ENCODE measurements at places on chromosomes 5 and 9.

- no peak for DNase-seq
These were observed 160.6 kb downstream of the COL23A1 start for GRCh38 chr5:178429491-178430185.

DNA sequence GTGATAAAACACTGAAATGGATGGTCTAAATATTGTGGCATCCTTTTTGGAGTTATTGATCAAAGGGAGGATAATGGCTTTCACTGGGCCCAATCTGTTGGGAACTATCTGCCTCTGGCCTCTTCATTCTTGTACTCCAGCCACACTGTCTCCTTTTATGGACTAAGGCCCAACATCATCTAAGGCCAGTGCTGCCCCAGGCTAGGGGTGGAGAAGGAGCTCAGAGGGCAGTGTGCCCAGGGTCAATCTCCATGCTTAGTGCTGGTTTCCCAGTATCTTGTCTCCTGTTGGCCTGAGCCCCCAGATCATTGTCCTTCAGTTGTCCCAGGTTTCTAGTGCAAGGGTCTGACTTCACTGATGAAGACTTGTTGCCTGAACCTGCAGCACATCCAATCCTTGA, 26.4 kb upstream of the JMY start:
- no peak for DNase-seq

GRCh38 chr5:3258050-3258449, 337.6 kb upstream of the IRX1 start:
- DNase-seq: no peak

DNA sequence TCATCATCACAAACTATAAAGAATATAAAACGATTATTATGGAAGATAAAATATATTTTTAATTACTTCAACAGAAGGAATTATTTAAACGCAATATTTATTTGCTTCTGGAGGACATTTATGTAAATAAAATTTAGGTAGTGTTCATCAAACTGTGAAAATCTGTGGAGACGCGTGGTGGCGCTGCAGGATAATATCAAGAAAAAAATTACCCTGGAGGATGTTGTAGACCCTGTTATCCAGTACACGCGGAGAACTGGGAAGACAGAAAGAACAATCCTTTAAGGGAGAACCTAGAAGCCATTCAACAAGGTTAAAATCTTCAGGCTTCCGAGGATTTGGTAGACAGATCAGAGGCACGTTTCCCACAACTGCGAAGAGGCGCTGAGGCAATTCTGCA, at the start of gene PCDHB12:
Gene PCDHB12, plus strand, starts transcription at position 242 of the 400 bp plus-strand sequence. CDS start 189 bp downstream, outside the sequence.
- DNase-seq: no peak

GRCh38 chr5:100430268-100431195, 104.6 kb upstream of the FAM174A start:
- DNase-seq: peak; percentile 19

GRCh38 chr5:32331935-32332274, 19.2 kb upstream of the MTMR12 start:
- no peak for DNase-seq

GRCh38 chr9:68482548-68482947, 58.1 kb downstream of the TMEM252 start:
- no peak for DNase-seq

- no peak for DNase-seq
These were observed 16.9 kb downstream of the ANKRD33B start for GRCh38 chr5:10580531-10581423.

DNA sequence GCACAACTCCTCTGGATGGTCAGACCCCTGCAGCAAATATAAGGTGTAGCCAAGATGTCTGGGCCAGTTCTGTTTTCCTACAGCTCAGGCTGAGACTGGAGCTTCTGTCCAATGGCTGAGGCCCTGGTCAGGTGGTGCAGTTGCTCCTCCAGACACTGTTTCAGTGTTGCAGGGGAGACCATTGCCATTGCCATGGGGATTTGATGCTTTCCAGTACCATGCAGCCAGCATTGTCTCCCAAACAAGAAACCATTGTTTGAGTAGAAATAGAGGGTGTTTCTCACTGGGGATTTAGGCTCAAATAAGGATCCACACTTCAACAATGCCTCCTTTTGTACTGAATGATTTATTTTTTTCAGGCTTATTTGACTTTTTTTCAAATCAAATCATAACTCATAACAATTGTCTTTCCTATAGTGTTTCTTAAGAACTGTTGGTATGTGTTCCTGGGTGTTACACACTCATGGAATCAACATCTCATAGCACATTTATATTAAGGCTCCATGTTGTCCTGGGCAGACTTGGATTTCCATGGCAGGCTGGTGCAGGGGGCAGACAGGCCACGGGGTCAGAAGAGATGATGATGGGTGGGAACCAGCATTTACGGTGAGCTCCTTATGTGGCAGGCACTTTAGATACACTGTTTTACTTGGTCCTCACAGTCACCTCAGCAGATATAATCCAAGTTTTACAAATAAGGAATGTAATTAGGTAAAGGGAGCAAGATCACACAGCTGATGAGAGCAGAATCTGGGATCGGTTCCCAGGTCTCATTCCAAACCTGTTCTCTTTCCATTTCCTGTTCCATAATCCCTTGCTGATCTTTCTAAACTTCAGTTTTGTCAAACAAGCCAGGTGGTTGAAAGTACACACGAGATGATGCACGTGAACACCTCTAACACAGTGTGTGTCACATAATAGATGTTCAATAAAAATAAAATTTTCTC, 95.9 kb upstream of the GNAQ start:
- DNase-seq: no peak

GRCh38 chr5:87061046-87061445, 206.6 kb upstream of the RASA1 start:
- DNase-seq: no peak

DNA sequence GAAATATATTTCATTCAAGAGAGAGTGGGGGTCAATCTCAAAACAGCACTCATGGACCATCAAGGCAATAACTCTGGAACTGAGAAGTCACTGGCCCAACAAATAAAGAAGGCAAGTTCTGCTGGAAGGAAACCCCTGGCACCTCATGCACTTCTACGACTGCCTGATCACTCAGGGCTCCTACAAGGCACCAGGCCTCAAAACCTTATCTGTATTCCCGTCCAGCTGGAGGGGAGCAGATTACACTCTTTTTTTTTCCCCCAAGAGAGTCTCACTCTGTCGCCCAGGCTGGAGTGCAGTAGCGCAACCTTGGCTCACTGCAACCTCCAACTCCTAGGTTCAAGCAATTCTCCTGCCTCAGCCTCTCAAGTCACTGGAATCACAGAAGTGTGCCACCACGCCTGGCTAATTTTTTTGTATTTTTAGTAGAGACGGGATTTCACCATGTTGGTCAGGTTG, 49.9 kb downstream of the P4HA2 start:
- DNase-seq: no peak
